ENCODE measurements at places on chromosomes 16 and 17. TPM values are rescaled to one million over a fixed set of nuclear protein-coding genes. Genes with fewer than 3 reads are reported as not detected.

HOXB8 gene
- not detected for total RNA-seq

DNA sequence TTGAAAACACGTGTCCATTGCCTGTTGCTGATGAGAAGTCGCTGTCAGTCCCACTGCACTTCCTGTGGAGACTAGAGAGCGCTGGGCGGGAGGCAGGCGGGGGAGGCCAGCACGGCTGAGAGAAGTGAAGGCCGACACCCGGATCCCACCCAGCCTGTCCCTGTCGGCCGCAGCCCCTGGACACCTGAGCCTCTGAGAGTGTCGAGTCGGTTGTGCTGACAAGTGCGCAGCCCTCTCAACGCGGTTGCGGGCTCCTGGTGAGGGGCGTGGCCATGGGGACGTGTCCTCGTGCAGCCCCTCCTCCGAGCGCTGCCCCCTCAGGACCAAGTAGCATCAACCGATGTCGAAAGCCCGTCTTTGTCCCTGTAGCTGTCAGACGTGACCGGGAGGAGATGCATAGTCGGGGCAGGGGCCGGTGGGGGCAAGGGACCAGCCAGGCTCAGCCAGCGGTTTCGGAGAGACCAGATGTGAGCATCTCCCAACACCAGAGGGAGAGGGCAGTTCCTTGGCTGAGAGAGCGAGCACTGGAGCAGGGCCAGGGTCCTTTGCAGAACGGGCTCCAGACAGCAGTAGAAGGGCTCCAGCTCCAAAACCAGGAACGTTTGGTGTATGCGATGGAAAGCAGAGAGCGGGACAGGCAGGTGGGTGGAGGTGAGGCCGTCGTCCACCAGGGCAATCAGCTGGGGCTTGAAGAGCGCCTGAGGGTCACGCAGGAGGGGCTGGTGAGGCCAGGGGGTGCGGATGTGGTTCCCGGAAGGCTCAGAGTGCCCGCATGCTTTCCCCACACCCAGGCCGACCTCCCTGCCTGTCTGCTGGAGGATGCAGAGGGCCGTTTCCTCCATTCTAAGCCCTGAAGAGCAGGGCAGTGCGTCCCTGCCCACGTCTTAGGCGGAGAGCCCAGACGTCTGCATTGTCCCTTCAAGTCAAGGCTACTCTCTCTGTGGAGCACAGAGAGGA is 43.3 kb upstream of the CHMP6 start:
- DNase-seq = no peak

NFE2L1 gene
- total RNA-seq = 54.2 TPM

- DNase-seq = no peak
Observed at GRCh38 chr16:79190542-79190941, 410.0 kb downstream of the MAF start.

DNA sequence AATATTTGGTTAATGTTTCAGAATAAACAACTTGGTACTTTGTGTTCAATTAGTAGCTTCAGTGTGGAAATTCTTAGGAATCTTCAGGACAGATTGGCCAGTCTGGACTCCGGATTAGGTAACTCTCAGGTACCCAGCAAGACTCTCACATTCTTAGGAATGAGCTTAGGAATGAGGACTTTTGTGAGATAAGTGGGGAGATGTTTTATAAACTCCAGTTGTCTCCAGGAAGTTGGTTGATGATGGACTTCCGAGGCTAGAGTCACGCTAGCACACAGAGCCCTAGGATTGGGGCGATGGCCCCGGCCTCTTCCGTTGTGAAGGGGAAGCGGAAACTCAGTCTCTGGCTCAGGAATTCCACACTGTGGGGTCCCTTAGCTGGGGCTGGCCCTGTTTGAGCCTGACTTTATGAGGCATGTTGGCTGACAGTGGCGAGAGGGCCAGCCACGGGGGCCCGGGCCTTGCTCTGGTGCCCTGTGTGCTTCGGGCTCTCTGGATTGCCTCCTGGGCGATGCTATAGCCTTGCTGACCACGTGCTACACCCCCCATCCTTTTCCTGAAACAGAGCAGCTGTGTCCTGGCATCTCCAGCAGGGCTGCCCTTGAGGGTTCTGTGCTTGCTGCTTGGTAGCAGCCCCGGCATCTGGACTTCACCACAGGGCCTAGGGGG is 32.4 kb downstream of the RAB11FIP3 start:
- DNase-seq = peak; percentile 28

CACNA1H gene
- 8.7 TPM for total RNA-seq

GRCh38 chr17:40873801-40874200 is 6.8 kb upstream of the KRT12 start:
- DNase-seq = no peak

DNA sequence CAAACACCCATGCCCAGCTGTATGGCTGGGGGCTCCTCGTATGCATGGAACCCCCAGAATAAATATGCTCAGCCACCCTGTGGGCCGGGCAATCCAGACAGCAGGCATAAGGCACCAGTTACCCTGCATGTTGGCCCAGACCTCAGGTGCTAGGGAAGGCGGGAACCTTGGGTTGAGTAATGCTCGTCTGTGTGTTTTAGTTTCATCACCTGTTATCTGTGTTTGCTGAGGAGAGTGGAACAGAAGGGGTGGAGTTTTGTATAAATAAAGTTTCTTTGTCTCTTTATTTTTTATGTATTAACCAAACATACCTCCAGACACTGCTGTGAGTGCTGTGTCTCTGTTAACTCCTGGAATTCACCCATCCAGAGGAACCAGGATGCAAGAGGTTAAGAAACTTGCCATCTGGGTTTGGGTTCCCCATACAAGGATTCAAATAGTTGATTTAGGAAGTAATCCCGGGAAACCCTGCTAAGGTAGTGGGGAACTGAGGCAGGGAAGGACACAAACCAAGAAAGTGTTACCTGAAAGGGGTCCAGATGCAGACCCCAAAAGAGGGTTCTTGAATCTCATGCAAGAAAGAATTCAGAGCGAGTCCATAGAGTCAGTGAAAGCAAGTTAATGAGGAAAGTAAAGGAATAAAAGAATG is 37.4 kb upstream of the IL21R start:
- no peak for DNase-seq

OTOP3 gene
- not detected for total RNA-seq

DNA sequence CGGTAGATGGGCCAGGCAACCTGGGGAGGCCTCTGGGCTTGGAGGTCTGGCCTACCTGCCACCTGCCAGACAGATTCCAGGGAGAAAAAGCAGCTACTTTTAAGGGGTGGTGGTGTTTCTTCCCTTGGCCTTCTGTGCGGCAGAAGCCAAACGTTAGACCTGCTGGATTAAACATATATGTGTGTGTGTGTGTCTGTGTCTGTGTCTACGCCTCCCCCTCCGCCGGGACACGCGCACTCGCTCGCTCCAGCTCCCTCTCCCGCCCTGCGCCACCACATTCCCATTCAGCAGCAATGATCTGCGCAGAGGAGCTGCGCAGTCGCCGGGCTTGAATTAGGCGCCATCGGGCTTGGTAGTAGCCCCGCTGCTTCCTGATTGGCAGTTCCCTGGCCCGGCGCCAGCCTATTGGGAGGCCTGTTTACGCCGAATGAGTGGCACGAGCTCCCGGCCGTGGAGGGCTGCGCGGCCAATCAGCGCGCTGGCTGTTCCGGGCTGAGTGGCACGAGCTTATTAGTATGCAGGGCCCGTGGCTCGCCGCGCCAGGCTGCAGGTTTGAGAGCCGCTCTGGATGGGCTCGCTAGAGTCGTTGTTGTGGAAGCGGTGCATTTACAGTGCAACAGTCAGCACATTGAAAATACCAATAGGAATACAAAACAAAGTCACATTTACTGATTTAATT is at the start of gene BAHCC1:
TSS of gene BAHCC1 (plus strand) at position 537 of the 679 bp plus-strand sequence. CDS start 4,283 bp downstream, outside the sequence.
- DNase-seq = peak; percentile 100

LRRC37A2 gene
- 8.9 TPM for total RNA-seq

ARHGDIG gene
- 18.3 TPM for total RNA-seq

COX10 gene
- total RNA-seq = 12.3 TPM

DNA sequence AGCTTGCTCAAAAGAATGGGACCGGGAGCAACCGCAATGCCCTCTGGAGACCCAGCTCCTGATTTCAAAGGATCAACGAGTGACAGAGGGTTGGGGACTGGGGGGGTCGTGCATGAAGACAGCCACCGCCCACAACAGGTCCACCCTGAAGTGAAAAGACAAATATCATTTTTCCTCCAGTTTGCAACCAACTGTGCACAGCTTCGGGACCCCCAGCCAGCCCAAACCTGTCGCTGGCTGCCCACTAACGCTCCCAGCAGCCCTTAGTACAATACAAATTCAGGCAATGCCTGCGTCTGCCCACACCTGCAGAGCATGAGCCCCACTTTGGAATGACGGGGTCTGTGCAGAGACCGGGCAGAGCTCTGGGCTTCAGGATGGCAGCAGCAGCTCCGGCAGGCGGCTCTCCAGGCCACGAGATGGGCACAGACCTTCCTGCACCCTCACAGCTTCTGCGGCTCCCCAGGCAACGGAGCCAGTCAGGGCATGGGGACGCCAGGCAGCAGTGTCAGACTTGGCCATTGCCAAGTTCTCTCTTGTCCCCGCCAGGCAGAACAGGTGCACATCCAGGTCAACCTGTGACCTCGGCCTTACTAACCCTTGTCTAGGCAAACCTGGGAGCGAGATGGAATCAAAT is 60.1 kb downstream of the TBC1D16 start:
- DNase-seq = no peak

- DNase-seq = peak; percentile 90
Observed at GRCh38 chr16:53090591-53091411, 36.0 kb downstream of the CHD9 start.

GRCh38 chr17:78357177-78357586 is 2.7 kb downstream of the SOCS3 start:
- no peak for DNase-seq

DNA sequence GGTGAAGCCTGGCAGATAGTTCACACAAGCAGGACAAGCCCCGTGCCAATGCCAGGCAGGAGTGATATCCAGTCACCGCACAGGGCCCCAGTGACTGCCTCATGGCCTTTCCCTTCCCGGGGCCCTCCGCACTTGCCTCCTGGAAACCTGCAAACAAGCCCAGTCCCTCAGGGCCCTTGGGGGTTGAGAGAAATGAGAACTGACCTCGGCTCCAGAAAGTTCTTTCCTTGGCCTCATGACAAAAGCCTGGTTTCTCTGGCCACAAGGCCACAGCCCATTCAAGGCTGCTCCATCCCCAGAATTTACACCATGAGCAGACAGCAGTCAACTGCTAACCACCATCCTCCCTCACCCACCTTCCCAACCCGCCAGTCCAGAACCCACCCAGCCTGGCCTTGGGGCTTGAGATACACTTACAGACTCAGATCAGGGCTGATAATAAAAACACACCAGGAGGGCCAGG is 77.6 kb downstream of the CCDC182 start:
- no peak for DNase-seq

AOC2 gene
- total RNA-seq = 1.4 TPM

CDRT15L2 gene
- total RNA-seq = 5.5 TPM

CA7 gene
- not detected for total RNA-seq

GRCh38 chr16:58375386-58375785 is 16.9 kb upstream of the GINS3 start:
- no peak for DNase-seq

GRCh38 chr17:17724307-17725010 is 43.2 kb downstream of the RAI1 start:
- DNase-seq = peak; percentile 65

GRCh38 chr17:46890638-46891037 is 32.3 kb upstream of the GOSR2 start:
- no peak for DNase-seq

- DNase-seq = no peak
Observed at GRCh38 chr16:85037050-85037410, 9.4 kb downstream of the KIAA0513 start.

CPNE7 gene
- not detected for total RNA-seq

DNA sequence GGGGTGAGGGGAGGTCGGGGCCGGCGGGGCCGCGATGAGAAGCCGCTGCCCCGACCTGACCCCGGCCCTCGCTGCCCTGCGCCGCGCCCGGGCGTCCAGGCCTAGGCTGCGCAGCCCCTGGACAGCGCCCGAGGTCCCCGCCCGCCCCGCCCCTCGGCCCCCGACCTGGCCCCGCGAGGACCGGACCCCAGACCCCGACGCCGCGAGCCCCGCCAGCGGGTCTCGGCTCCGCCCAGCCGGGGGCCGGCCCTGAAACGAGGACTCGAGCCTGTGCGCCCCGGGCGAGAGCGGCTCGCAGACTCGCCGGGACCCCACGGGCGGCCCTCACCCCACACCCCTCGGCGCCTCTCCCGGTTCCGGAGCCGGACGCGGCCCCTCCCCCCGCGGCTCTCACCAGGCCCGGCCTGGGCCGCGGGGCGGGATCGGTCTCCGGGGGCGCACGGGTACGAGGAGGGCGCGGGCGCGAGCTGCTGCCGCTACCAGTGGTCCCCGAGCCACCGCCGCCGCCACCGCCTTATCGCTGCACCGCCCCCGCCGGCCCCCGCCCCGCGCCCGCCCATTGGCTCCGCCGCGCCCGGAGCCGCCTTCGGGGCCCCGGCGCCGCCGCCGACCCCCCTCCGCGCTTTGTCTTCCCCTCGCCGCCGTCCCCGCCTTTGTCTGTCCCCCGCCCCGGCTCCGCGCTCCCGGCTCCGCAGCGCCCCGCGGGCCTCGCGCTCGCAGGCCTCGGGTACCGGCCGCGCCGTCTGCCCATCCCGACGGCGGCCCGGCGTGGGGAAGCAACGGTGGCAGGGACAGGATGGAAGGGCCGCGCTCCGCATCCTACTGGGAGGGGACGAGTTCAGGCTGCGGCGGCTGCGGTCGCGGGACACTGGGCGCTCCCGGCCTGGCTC is at the start of gene LIMD2:
TSS of gene LIMD2 (minus strand) at position 488 of the 890 bp plus-strand sequence. CDS start 827 bp downstream, outside the sequence.
- DNase-seq = peak; percentile 26

TBX4 gene
- 23.4 TPM for total RNA-seq

SLC6A2 gene
- 2.6 TPM for total RNA-seq

CORO6 gene
- 1.9 TPM for total RNA-seq

SAMD14 gene
- total RNA-seq = 5.5 TPM

DNA sequence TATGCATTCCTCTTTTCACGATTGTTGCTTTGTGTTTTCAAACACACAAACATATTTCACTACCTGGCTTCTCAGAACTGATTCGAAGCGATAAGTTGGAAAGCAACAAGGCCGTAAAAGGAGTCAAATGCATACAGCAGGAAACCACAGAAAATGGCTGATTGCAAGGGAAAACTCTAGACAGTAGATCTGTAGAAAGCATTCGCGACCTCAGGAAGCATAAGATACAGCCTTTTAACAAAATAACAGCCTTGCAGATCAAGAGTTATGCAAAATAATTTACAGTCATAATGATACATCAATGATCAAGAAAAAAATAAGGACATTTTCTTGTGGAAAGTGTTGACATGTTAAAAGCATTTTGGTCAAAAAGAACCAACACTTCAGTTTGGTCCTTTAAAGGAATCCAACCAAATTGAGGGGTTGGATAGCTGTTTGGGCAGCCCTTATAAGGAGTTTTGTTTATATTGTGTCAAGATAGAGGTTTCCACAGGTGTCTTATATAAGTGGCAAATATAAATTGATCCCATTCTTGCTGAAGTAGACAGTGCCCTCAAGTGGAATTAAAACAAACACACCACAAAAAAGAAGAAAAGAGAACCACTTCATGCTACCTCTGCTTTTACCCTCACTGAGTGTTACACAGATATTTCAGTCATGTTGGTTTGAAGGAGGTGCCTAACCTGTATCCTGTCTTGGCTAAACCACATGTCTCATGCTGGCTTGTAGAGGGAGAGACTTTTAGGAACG is 5.5 kb downstream of the CYLD start:
- DNase-seq = no peak
